ENCODE measurements at places on chromosomes 7 and 10. TPM values are rescaled to one million over a fixed set of nuclear protein-coding genes. Genes with fewer than 3 reads are reported as not detected.

The TCAF2 gene
- 2.1 TPM for total RNA-seq

The EPC1 gene
- 72.0 TPM for total RNA-seq

The GLRX3 gene
- 49.1 TPM for total RNA-seq

The FAM25G gene
- total RNA-seq, result not detected

The LRRD1 gene
- total RNA-seq, result 0.52 TPM

The CLEC2L gene
- total RNA-seq, result 0.52 TPM

The HTR7 gene
- under 0.01 TPM for total RNA-seq

The CCL26 gene
- not detected for total RNA-seq

The ZNF679 gene
- total RNA-seq, result not detected

The EBF3 gene
- 33.4 TPM for total RNA-seq
